NCI-H1930 (cell line): ENCODE measurements at places on chromosomes 2 and 18.
A peak's percentile ranks its signal among the peaks of the same experiment; 100 is the strongest.

- no peak for DNase-seq
These were observed 17.5 kb downstream of the YPEL5 start for GRCh38 chr2:30164131-30164925.

GRCh38 chr18:56545464-56545863, 92.9 kb downstream of the TXNL1 start:
- DNase-seq: no peak

DNA sequence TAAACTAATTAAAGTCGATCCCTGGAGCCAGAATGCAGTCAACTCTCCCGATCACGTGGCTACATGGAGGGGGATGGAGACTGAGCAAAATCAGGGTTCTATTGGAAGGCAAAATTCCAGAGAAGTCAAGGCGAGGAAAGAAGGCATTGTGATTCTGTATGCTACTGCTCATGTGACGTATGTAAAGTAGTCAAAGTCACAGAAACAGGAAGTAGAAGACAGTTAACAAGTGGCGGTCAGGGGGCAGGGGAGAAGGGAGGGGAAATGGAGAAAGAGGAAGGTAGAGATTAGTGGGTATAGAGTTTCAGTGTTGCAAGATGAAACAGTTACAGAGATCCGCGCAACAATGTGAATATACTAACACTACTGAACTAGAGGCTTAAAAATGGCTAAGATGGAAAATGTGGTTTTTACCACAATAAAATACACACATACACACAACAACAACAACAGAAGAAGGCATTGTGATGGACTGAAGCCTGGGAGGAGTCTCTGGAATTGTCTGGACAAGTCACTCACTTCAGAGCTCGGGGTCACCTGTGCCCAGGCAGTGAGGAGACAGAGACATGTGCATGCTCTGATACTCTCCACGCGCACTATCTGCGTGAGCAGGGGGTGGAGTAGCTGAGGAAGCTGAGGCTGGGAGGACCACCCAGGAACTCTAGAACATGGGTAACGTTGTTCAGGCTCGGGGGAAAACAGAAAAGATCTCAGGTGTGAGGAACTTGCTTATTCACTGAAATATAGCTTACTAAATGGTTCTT, 89.9 kb upstream of the CDCA7 start:
- DNase-seq: no peak

DNA sequence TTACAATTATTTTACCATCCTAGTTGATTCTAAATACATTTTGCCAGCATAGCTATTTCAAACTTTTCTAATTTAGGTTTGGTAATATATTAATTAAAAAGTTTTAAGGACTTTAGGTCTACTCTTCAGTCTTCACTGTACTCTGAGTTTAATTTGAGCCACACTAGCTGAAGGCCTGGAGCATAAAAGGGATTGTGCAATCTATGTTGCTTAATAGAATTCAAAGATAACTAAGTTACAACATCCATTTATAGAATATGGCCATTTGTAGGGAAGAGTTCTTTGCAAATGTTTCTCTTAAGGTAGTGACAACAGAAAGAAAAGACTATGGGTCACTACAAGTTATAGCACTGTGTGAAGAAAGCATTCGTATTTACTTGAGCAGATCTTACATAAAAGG, 702.2 kb upstream of the NRXN1 start:
- no peak for DNase-seq

GRCh38 chr18:4284528-4284927, 170.6 kb downstream of the DLGAP1 start:
- DNase-seq: no peak

GRCh38 chr2:157822993-157823392, 53.1 kb downstream of the ACVR1 start:
- DNase-seq: no peak

DNA sequence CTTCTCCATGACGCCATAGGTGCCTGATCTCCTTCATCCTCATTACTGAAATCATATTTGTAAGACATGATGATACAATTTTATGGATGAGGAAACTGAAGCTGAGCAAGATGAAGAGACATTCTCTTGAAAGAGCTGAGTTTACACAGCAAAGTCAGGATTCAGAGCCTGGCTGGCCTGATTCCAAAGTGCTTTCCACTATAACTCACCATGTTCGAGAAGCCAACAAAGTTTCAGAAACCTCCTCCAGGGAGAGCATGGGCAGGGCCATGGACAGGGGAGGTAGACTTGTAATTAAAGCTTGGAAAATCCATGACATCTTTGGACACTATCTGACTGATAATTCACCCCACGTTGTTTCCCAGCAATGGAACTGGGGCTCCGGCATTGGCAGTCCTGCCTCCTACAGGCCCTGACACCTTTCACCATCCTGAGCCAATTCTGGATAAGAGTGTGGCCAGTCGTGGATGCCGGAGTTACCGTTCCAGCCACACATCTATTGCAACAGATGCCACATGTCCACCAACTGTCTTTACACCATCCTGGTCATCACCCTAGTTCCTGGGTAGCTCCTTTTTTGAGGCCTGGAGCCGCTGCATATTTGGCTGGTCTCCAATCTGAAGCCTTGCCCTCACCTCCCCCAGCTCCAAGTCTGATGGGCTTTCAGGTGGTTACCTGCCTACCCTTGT, 85.0 kb upstream of the PPP1CB start:
- DNase-seq: no peak

- no peak for DNase-seq
These were observed 29.1 kb upstream of the SLC38A11 start for GRCh38 chr2:164984428-164984827.

GRCh38 chr18:24878289-24878688, 417.9 kb downstream of the HRH4 start:
- DNase-seq: no peak

DNA sequence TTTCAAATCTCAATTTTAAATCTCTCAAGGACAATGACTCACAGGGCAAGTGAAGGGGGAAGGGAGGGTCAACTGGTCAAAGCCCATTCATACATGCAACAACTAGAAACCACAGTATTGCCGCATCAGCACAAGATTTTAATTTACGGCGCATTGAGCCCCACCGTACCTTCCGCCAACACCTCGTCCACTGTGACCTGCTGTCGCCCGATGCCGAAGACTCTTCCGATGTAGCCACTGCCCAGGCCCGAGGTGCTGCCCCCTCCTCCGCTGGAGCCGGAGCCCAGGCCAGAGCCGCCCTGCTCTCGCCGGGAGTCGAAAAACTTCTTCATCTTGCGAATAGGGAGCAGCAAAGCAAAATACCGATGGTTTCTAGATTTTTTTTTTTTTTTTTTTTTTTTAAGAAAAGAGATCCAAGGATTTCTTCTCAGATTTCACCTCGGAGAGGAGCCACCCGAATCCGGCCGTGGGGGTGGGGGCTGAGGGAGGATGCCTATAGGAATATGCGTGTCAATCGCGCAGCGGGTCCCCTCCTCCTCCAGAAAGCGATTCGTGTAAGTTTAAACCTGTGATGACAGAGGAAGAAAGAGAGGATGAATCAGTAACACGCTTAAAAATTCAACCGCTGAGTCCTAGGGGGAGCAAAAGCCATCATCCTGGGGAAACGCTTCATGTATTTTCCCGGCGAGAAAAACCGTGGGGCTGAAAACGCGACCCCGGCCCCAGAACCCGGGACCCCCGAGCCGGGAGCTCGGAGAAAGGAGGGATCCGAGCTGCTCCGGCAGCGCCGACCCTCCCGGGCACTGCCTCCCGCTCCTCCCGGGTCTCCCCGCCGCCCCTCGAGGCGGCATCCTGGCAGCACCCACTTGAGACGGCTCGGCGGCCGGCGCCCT, 584 bp downstream of the AAK1 start:
- DNase-seq: peak; percentile 9

DNA sequence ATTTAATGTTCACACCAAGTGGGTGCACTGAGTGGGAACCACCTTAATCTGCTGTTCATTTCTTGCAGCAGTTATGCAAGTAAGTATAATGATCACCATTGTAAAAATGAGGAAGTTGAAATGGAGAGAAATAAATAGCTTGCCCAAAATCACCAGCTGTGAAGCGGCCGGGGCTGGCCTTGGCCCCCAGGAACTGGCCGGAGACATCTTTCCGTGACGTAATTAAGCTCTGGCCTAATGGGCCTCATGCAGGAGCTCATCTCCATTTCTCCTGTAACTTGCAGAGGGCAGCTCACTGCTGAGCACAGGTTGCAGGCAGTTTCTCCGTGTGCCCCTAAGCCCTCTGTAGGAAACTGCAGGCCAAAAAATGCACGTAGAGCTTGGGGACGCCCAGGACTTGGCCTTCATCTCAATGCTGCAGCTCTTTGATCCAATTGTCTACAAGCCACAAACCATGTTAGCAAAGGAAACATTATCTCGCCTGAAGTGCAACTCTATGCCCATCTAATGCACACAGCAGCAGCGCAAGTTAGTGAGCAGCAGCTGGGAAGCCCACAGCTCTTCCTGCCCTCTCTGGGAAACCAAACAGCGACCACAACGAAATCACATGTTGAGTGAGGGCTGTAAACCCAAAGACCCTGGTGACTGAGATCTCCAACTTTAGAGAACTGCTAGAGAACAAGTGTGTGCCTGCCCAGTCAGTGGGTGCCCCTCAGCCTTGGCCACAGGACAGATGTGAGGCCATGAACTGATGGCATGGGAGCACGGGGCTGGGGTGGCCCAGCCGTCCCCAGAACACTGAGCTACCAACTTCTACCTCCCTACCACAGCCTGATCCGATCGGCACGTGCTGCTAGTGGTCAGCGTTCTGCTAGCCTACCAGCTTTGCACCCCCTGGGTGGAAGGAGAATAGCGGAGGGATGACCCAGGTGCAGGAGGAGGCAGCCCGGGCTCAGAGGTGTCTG, 28.8 kb downstream of the APCDD1 start:
- no peak for DNase-seq

DNA sequence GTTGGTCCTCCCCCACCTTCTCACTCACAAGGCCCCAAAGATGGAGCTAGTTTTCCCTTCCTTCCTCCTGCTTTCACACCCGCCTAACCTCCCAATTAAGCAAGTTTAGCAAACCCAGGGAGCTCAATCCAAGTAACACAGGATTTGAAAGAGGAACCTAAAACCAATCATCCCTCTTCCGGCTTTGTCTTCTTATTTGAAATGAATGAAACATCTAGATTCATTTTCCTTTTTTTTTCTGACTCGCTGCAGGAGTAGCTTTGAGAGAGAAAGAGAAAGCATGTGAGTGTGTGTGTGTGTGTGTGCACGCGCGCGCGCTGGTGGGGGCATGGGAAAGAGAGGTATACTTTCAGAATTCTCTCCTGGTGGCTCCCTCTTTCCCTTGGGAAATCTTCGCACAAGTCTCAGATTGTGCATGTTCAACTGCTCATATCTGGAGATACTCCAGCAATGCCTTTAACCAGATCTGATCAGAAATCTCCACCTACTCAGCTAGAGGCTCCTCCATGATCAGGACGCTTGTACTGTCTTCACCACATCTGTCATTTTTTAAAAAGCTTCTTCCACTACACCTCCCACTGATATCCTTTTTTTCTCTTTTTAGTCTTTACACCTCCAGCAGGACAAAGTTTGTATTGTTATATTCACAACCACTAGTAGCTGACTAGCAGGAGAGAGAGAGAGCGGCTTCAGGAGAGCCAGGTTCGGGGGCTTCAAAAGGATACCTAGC, 1.7 kb downstream of the SLC8A1 start:
- no peak for DNase-seq

DNA sequence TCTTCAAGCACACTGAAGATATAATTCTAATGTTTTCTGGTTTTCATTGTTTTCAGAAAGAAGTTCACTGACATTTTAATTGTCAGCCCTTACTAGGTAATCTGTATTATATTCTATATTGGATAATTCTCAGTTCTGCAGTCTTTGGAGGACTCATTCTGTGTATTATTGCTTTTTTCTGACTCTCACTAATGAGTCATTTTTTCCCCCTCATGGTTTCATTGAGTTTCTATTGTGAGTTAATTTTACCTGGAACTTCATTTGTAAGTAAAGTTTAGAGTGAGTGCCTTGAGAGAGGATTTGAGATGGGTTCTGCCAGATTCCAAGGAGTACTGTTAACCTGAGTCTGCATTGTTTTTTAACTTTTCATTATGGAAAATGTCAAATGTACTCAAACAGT, 90.4 kb upstream of the LYPD1 start:
- DNase-seq: no peak

DNA sequence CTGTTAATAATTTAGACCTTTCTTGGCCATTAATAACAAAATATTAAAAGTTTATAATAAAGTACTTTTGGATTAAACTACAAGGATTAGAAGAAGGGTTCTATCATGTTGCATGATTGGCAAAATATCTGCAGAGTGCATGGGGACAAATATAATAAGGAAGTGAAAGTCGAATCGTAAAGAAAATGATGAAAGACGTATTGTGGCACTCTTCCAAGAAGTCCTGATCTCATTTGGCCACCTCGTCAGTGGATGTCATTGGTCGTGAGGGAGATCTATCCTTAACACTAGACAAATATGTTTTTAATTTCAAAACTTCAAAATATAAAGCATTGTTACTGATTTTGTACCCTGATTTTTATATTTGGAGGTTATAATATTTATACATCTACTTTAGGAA, 197.7 kb upstream of the STON1 start:
- DNase-seq: no peak

DNA sequence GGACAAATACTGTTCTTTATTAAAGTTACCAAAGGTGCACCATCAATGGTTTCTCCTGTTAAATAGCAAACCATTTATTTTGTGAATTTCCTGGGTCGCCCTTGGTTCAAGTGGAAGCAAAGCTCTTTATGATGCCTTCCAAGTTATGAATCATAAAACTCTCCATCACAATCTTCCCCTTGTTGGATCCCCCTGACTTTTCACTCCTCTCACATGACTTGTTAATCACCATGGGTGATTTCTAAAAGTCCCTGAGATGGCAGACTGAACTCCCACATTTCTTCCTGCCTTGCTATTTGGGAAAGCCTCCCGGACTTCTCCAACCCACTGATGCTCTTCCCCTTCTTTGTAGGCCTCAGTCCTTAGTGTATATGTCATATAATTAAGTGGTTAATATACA, 176.0 kb downstream of the THADA start:
- no peak for DNase-seq

DNA sequence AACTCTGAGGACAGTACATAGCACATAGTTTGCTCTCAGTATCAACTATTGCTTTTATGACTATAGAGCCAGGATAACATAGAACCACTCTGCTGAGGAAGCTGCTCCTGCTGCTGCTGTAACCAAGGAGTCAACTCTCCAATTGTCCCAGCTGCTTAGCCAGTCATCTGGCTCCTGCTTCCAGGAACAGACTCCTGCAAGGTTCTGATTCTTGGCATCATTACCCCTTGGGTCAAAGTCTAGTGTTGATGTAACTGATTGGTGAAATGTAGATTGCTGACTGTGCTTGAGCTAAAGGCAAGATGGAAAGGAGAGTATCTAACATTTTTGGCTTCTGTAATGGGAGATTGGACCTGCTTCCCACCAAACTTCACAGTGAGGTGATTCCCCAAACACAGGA, 261.9 kb upstream of the FSHR start:
- no peak for DNase-seq

- DNase-seq: no peak
These were observed 48.4 kb downstream of the LRRTM1 start for GRCh38 chr2:80255918-80256781.

DNA sequence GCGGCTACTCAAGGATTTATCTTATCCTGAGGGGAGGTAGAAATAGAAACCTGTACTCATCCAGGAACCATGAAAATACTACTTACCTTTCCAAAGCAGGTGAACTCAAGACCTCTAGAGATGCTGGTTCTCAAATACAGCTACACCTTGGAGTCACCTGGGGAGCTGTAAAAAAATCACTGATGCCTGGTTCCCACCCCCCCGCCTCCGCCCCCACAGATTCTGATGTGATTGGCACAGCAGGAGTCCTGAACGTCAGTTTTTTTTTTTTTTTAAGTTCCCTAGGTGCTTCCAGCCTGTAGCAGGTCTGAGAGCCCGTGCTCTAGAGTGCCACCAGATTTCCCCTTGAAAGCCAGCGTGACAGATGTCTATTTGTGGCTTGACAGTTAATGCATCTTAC, 113.6 kb downstream of the MRO start:
- no peak for DNase-seq
